ENCODE measurements at places on chromosomes 1 and 21.

- DNase-seq = no peak
These were observed 432.9 kb downstream of the PLPP3 start for GRCh38 chr1:56146449-56146848.

GRCh38 chr1:178407655-178408054 is 89.1 kb downstream of the CLEC20A start:
- no peak for DNase-seq

GRCh38 chr1:101219924-101220870 is 16.6 kb upstream of the S1PR1 start:
- no peak for DNase-seq

- DNase-seq = no peak
These were observed 15.3 kb upstream of the OR2M4 start for GRCh38 chr1:248215880-248216279.

- no peak for DNase-seq
These were observed 15.1 kb upstream of the MAB21L3 start for GRCh38 chr1:116096013-116096618.

GRCh38 chr1:167529829-167530474 is 11.6 kb upstream of the CD247 start:
- DNase-seq = no peak

DNA sequence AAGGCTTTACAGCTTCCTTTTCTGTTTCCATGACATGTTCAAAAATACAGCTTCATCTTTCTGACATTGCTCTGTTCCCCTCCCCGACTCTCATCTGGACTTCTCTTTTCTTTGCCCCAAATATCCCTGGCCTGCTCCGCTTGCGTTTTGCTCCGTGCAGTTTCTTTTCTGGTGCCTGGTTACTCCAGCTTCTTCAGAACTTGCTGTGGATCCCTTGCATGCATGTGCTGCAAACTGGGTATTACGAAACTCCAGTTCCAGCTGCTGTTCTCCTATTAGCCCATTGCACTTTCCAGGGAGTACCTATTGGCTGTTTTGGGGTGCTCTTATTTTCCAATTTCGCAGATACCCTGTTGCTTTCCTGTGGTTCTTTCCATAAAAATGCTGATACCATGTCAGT is 9.9 kb upstream of the NDC1 start:
- no peak for DNase-seq

DNA sequence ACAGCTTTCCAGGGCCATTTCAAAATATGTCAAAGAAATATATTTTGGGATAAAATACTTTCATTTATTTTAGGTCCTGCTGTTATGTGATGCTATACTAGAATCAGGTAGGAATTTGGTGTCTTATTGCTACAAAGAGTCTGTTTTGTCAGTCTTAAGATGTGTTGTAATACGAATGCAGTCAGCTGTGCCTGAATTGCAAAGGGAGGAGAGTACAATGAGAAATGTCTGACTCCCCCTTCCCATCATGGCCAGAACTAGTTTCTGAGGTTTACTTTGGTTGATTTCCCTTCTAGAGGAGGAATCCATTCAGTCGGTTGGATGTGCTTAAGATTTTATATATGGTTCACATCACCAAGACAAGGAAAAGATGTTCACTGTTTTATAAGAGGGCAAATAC is 75.7 kb upstream of the TNFSF18 start:
- DNase-seq = no peak

GRCh38 chr1:93566227-93566626 is 115.4 kb downstream of the BCAR3 start:
- DNase-seq = no peak

- DNase-seq = no peak
These were observed 61.9 kb downstream of the CD34 start for GRCh38 chr1:207849016-207849415.

- no peak for DNase-seq
These were observed 36.7 kb downstream of the FOXD2 start for GRCh38 chr1:47474278-47475193.

DNA sequence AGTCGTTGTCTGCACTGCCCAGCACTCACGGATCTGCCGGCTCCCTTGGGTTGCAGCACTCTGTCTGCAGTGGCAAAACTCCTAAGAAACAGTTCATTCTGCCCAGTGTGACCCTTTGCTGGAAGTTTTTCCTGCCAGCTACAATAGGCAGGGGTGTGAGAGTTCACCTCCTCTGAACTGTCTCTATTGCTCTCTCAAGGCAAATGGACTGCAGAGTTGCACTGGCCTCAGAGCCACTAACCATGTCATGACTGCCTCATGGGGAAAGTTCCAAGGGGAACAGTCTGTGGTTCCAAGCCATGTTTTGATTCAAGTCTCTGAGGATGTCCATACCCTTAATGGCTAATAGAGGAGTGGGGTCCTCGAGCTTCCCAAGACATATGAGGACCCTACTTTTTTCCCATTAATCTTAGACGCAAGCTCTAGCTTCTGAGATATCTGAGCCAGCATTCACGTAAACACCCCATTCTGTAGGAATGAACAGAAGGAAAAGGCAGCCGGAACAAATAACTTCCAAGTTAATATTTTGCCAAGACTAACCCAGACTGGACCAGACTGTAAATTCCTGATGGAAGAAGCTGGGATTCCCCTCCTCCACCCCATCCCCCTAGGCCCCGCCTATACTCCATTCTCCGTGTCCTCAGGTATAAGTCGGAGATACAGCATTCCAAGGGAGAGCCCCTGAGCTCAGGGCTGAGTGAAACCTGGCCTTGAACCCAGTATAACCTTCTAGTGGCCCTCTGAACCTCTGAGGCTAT is 93.8 kb upstream of the AKT3 start:
- no peak for DNase-seq

DNA sequence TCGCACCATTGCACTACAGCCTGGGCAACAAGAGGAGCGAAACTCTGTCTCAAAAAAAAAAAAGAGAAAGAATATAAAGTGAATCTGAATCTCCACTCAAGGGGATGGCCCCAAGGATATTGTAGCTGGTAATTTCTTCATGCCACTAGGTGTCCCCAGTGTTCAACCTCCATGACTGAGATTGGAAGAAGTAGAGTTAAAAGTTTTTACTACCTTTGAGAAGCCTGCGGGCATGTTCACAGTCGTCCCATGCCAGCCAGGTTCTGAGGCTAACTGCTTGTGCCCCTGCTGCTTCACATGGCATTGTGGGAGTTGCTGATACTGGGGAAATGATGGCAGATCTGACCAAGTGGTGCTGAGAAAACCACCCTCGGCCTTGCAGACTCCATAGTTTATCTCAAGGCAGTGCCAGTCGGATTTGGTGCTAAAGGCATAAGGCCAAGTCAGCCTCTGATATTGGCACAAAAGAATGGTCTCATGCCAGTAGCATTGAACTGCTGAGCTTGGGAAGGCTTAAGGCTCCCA is 10.8 kb upstream of the SHISA4 start:
- DNase-seq = peak; percentile 54

DNA sequence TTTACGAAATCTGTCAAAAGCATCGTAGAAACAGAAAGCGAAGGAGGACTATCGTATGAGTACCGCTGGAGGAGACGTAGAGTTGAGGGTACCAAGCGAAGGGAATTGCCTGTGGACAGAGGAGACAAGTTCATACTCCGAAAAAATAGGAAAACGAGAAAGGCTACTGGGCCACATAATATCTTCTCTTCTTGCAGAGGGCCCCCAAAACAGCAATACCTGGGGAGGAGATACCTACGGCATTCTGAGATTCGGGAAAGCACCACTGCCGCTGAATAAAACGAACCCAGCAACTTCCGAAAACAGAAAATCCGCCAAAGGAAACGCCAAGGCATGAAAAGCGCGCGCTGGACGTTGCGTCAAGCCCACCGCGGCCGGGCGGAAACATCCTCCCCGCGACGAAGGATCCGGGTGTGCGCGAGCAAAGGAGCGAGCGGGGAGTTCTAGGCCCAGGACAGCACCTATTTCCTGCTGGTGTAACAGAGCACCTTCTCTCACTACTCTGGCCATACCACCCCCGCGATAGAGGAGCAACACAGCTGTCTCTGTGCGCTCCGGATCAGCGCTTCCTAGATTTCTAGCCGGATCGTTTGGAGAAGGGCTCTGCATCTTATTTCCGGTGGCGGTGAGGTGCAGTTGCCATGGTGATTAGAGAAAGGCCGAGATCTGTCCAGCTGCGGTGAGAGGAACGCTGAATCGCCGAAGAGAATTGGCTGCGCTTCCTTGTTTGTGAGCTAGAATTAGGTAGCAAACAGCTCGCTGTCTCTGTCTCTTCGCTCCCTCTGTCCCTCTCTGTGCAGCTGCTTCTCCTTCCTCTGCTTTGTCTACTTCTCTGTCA is at the start of the genes EFCAB7 and ITGB3BP:
Gene EFCAB7 (plus strand): TSS at position 635 of the 838 bp plus-strand sequence. CDS start 2,048 bp downstream, outside the sequence.
Gene ITGB3BP (minus strand): TSS at position 335 of the 838 bp plus-strand sequence. CDS start 92 bp downstream, at position 243.
- peak; percentile 89 for DNase-seq

DNA sequence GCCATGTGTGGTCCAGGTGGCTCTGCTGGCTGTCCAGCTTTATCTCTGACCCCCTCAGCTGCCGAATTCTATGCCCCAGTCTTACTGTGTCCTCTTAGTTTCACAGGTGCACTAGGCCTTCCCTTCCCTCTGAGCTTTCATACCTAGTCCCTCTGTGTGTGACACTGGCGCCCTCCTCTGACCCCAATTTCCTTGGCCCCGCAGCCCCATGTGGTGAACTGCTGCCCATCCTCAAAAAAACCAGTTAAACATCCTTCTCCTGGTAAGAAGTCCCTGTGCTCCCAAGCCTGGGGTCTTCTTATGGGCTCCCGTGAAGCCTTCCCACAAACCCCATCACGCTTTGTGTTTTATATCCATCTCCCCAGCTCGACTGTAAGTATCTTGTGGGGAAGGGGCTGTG is 93.9 kb upstream of the TSPAN2 start:
- peak; percentile 8 for DNase-seq

DNA sequence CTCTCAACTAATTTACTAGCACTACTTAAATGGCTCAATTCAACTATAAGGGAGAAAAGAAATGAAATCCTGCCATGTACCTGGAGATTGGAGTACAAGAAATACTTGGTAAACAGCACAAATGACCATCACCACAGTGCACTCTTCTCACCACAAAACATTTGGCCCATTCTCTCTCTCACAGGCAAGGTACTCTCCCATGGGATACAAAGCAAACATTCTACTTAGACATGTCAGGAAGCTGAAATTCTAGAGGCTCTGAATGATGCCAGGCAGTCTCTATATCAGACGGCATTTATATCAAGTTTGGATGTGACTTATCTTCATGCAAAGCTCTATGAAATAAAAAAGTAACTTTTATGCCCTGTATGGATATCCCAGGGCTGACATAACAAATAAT is 72.5 kb downstream of the DPT start:
- no peak for DNase-seq
